ENCODE measurements at places on chromosomes 13 and 19.

DNA sequence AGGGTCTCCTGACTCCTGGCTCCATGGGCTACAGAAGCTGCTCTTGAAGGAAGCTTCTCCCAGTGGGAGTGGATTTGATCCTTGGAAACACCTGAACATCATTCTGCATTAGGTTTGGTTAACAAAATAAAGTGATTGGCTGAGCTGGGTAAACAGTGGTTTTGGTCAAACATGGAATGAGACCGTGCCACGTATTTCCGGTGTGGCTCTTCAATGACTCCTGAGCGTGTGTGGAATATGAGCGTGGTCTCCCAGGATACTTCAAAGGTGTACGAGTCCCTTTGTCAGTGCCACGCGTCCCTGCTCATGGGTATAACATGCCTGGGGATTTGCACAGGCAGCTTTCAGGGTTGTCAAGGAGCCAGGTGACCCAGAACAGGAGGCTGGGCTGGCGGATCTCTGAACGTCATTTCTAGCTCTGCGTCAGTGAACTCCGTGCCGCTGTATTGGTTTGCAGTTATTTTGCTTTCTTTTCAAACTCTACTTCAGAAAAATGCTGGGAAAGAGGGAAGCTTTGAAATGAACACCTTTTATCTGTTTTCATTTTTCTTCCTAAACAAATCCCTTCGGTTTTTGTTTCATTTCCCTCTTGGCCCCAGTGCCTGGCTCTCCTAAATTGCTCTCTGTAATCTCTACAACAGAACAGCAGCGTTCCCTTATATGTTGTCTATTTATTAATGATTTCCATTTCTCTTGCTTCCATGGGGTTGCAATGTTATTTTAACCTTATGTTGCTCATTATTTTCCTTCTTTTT lies 26.3 kb upstream of the GJB6 start:
- DNase-seq, result peak; percentile 18

DNA sequence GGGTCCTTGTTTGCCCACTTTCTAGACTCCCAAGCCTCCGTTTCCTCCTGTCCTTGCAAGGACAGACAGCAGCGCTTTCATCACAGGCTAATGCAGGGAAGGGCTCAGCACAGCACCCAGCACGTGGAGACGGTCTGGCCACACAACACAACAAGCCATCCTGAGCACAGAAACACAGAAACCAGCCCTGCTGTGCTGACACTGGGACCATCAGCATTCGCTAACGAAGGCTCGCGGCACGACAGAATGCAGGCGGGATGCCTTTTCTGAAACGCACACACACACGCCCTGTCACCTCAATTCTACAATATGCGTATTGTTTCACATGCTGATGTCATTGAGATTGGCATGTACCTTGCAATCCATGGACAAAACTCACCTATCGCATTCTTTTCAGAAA lies 12.9 kb downstream of the AKT2 start:
- no peak for DNase-seq

GRCh38 chr13:80599765-80600164 lies 258.8 kb upstream of the SPRY2 start:
- no peak for DNase-seq

GRCh38 chr13:102117175-102117831 lies 284.5 kb downstream of the FGF14 start:
- no peak for DNase-seq

DNA sequence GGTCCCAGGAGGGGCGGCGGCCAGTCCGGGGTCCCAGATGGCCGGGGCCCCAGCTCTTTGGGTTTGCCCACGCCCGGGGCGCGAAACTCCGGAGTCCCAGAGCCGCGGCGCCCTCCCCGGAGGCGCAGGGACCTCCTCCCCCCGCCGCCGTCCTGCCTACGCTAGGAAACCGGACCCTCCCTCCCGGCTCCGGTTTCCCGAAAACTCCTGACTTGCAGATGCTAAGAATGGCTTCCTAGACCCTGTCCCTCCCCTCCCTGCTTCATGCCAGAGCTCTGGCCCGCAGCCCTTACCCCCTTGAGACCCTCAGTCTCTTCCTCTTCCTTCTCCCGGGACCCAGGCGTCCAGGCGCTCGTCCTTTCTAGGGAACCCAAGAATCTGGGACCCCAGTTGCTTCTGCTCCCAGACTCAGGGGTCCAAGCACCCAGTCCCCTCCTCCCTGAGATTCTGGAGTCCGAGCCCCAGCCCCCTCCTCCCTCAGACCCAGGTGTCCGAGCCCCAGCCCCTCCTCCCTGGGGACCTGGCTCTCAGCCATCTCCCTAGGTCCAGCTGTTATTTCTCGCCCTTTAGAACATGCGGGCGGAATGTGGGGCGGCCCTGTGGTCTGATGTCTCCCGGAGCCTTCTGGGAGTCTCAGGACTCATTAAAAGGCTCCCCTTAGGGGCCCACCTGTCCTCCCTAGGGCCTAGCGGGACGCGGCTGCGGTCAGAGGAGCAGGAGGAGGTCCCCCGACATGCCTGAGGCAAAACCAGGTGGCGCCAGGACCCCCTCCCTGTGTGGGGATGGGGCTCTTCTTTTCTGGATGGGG lies at the start of gene MYBPC2:
Gene MYBPC2, plus strand, starts transcription at position 672 of the 808 bp plus-strand sequence. Its CDS starts 62 bp downstream, at position 734.
- no peak for DNase-seq

DNA sequence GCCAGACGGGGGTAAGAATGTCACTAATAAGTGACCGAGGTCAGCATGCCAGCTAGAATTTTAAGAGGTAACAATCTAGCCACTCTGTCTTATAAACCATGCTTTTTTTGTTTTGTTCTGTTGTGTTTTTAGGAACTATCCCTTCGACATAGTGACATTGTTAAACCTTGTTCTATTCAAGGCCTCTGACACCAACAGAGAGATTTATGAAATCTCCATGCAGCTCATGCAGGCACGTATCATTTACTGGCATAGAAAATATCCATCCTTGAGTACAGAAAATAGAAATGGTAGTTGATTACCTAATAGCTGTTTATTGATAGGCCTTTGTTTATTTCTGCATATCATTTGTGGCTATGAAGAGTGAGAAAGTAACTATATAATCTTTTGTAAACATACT lies 113.4 kb downstream of the ZAR1L start:
- no peak for DNase-seq
